CD4-positive, alpha-beta T cell treated with Interleukin-15 for 1 hour (primary cell): ENCODE measurements at places on chromosomes 1 and 21.

DNA sequence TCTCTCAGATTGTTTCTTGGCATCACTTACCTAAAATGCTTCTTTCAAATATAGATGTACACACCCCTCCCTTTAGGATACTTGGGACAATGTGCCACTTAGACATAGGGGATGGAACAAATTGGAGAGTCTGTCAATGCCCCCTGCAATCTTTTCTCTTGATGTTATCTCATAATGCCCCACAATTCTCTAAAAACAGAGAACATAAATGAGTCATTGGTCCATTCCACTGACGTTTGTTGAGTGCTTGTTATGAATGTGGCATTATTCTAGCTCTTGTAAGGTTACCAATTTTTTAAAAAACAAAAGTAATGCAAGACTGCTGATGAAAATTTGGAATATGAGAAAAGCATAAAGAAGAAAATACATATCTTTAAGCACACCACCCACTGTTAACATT, 5.6 kb upstream of the SMIM11 start:
- DNase-seq: no peak

GRCh38 chr1:149844650-149845255, 54.6 kb upstream of the BOLA1 start:
- no peak for DNase-seq

GRCh38 chr1:18908911-18909771, 6.8 kb upstream of the ALDH4A1 start:
- DNase-seq: no peak

GRCh38 chr21:37008724-37009123, 2.2 kb downstream of the RIPPLY3 start:
- no peak for DNase-seq

DNA sequence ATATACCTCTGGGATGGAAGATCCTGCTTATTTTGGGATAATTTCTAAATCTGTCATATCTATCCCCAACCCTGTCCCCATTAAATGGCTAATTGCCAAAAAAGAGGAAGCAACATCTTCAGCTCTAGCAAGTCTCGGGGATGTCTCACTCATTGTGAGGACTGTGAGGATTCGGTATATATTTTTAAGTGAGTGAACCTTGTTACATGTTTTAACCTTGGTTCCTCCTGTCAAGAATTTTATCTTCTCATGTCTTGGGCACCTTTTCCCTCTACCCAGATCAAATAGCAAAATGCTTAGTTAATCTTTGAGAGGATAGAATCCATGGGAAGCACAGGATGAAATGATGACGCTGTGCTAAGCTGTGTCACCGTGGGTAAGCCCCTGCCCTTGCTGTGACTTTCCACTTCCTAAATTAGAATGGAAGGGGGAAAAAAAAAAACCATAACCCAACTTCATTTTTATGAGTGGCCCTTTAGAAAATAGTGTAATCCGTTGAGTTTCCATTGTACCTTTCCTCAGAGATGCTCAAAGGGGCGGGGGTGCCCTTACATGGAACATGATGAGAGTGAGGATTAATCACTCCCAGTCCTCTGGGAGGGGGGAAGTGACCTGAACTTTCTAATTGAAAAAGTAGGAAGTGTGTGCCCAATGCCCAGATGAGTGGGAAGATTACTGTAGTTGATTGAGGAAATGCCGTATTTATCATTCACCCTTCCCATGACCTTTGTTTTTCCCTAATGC, 7.6 kb downstream of the ATP1A1 start:
- DNase-seq: no peak

DNA sequence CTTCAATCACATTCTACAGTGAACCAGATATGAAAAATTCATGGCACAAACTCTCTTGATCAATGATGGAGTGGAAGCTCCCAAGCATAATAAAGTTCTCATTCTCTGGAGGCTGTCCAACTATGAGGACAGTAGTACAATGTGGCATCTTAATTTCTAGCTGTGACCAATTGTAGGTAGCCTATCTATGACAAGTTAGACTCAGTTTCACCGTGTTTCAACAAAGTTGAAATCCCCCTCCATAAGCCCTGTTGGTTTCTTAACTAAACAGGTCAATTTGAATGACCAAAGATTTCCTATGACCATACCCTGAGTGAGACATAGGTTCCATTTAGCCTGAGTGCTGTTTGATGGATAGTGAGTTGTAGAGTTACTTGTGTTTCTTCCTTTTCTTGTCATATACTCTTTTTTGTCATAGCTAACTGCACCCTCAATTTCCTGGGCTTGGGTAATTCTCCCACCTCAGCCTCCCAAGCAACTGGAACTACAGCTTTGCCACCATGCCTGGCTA, 11.8 kb downstream of the PATJ start:
- DNase-seq: no peak
